ENCODE measurements at places on chromosomes 5 and 9. TPM values are rescaled to one million over a fixed set of nuclear protein-coding genes. Genes with fewer than 3 reads are reported as not detected.

The RASEF gene
- polyA plus RNA-seq, result not detected

The SLC46A2 gene
- not detected for polyA plus RNA-seq

The DMRT2 gene
- polyA plus RNA-seq, result not detected

The MAN1B1 gene
- polyA plus RNA-seq, result 101 TPM

DNA sequence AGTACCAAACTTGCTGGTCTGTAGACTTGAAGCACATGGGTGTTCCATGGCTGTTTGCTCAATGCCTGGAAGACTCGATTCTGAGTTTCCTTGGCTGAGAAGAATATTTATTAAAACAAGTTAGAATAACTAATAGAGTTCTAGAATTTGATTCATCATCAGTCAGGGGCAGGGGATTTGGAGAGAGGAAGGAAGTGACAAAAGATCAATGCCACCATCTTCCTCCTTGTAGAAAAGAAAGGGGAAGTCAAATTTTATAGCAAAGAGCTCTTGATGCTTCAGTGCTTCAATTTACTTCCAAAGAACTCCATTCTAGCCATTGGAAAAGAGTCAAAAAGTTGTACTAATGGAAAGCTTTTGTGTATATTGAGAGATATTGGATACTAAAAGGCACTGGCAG is 236.3 kb downstream of the MCTP1 start:
- DNase-seq, result no peak

DNA sequence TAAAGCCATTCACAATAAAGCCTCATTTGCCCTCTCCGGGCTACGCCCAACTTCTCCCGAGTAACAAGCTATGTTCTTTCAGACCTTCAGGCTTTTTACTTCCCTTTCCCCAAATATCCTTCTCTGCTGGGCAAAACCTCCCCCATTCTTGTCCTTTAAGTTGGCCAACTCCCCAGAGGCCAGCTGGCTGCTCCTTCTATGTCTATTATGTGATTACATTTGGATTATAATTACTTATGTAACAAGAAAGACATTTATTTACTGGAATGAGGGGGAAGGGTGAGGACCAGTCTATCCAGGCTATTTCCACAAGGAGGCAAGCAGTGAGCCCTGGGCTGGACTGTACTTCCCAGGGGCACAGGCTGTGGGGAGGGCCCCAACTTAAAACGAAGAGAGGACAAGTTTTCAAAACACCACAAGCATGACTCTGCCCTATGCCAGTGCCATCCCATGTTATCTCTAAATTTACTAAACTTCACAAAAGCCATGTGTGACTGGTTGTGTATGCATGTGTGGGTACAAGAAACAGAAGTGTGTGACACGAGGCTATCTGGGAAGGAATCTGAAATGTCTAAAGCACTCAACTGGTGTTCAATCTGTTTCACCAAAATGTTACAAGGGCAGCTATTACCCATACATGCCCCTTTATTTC is 84.5 kb downstream of the GNAQ start:
- no peak for DNase-seq

The MARCOL gene
- polyA plus RNA-seq, result not detected

DNA sequence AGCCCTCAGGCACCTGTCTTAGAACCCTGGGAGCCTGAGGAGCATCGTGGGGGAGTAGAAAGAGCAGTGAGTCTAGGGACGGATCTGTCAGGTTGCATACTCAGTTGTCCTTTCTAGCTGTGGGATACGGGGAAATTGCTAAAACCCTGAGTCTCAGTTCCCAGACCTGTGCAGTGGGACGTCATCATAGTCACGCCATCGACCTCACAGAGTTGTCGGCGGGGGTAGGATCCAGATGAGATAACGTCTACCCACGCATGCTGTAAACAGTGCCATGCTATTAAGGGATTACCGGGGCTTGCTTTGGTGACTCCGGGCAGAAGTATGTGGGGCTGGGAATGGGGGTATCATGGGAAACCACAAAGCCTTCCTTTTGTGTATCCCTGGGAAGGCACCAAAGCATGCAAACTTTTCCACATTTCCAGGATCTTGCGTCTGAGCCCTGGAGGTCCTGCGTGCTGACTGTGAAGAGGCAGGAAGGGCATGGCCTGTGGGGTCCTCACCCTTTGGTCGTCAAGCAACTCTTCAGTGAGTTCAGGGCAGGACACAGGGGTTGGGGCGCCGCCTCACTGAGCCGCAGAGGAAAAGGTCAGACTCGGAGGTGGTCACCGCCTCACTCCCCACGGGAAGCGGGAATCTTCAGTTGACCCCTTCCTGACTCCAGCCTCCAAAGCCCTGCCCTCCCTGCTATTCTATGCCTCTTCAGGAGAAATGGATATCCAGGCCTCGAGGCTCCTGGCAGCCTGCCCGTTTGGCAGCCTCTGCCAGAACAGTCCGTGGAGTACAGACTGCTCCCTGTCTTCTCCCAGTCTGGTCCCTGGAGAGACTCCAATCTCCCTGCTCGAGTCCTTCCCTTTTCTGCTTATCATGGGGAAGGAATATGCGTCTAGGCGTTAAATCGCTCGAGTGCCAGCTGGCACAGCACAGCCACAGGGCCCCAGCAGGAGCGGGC is 186.8 kb upstream of the KLF9 start:
- DNase-seq, result peak; percentile 96

DNA sequence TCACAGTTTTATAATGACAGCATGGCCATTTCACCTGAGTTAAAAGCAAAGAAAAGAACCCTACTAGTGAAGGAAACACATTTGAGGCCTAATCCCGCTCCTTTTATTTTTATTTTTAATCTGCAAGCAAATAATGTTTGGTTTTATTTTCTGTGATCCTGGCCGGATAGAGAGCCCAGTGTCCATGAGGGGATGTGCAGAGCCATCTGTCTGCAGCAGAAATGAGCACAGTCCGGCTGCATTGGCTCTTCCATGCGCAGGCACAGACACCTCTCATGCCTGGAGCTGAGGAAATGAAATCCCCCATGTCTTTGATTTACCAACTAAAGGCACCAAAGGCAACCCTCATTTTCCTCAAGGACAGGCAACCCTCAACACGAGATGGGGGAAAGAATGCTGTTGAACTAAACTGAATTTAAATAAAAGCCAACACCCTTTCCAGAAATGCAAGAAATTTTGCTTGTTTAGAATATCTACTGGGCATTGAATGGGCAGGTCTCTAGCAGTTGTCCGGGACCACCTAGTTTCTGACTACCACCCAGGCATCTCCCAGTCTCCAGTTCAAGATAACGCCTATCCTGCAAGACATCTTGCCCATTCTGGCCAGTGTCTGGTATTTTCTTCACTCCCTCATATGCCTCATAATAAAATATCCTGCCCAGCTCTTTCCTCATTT is 47.9 kb upstream of the SEMA6A start:
- DNase-seq, result no peak

- DNase-seq, result no peak
Measured at GRCh38 chr5:108543486-108543885, 161.6 kb upstream of the FBXL17 start.

GRCh38 chr9:72779614-72780013 is 173.2 kb downstream of the ALDH1A1 start:
- no peak for DNase-seq

- no peak for DNase-seq
Measured at GRCh38 chr5:8683496-8683895, 814.5 kb downstream of the MTRR start.

The SIT1 gene
- polyA plus RNA-seq, result not detected

GRCh38 chr9:114371973-114372917 is 15.5 kb downstream of the AKNA start:
- peak; percentile 13 for DNase-seq

The TAF11L5 gene
- polyA plus RNA-seq, result not detected

DNA sequence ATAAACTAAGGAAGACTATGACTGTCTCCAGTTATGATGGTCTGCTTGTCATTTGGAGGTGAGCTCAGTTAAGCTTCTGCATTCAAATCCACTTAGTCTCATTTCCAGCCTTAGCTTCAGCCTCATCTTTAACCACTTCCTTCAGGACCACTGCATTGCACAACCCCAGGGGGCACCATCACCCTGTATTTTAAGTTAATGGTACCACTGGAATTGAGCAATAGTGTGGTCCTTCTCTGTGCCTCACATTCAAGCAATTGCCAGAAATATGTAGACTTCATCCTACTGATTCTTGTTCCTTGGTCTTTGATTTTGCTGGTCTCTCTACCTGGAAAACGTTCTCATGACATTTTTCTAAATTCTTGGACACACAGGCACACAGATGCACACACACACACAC is 131.5 kb upstream of the PTPN3 start:
- DNase-seq, result no peak

- peak; percentile 89 for DNase-seq
Measured at GRCh38 chr5:98248949-98249348, 524.5 kb upstream of the RGMB start.

The SMIM33 gene
- not detected for polyA plus RNA-seq

The PCDHGC3 gene
- 77.4 TPM for polyA plus RNA-seq

DNA sequence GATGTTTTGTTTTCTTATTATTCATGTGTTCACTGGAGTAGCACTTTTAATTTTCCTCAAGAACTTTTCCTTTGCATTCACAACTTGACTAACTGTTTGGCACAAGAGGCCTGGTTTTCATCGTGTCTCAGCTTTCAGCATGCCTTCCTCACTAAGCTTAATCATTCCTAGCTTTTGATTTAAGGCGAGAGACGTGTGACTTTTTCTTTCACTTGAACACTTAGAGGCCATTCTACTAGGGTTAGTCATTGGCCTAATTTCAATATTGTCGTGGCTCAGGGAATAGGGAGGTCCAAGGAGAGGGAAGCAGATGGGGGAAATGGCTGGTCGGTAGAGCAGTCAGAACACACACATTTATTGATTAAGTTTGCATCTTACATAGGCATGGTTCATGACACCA is 94.0 kb downstream of the ZNF462 start:
- DNase-seq, result peak; percentile 77

GRCh38 chr9:114318416-114318815 is 4.5 kb upstream of the ORM1 start:
- DNase-seq, result no peak

DNA sequence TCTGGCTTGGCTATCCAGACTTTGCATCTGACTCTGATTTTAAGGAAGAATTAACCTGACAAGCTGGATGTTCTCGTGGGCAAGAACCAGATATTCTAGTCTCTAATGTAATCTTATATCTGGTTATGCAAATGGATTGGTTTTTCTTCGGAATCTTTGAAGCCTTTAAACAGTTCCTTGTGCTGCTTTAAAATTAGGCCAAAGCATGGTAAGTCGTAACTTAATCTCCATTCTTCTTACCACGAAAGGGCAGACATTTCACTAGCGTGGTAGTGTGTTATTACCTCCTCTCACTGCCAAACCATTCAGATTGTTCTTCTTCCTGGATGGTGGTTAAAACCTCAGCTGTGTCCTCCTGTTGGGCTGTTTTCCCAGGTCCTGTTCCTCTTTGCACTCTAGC is 34.1 kb upstream of the TTC23L start:
- DNase-seq, result no peak

The IL3 gene
- not detected for polyA plus RNA-seq

DNA sequence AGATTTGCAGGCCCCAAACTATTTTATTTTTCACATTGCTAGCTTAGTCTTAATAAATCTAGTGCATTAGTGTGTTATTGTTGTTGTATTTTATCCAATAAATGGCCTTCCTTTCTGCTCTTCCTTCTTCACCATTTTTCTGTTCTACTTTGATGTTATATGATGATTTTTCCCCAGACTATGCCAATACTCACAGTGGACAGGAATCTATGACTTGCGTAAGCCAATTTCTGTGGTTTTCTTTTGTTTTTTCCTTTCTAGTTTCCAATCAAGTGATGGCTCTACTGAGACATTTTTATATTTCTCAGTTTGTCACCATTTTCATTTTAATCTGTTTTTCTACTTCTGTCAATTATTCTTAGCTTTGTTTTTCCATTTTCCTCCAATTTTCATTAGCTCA is 106.8 kb upstream of the FBXL7 start:
- DNase-seq, result no peak

DNA sequence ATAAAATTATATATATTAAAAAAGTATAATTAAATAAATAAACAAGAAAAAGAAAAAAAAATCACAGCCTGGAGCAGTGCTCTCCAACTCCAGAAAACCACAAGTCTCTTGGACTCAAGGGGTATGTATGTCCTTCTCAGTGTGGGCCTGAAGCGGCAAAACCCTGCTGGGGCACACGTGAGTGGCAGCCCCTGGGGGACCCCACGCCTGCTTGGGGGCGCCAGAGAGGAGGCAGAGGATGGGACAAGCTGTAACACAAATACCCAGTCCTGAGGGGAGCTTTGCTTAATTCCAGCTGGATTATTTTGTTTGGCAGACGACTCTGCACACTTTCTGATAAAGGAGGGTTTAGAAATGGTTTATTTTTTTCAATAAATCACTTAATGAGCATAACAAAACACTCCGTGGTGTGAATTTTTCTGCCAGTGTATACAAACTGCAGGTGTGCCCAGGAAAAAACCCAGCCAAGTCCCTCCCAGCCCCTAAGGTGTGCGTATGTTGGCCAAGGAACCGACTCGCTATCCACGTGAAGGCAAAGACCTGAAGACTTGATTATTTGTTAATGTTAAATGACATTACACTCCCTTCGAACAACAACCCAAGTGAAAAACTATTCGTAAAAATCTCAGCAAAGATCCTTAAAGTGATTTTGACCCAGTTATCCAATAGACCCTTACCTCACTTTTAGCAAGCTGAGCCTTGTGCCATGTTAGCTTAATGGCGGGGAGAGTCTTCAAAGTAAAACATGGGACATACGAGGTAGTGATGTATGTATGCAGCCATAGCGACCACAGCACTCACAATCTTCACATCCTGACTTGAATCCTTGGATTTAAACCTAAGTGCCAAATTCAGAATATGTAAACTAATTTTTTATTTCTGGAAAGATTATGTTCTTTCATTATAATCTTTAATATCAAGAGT is 32.9 kb downstream of the ANKH start:
- DNase-seq, result no peak

DNA sequence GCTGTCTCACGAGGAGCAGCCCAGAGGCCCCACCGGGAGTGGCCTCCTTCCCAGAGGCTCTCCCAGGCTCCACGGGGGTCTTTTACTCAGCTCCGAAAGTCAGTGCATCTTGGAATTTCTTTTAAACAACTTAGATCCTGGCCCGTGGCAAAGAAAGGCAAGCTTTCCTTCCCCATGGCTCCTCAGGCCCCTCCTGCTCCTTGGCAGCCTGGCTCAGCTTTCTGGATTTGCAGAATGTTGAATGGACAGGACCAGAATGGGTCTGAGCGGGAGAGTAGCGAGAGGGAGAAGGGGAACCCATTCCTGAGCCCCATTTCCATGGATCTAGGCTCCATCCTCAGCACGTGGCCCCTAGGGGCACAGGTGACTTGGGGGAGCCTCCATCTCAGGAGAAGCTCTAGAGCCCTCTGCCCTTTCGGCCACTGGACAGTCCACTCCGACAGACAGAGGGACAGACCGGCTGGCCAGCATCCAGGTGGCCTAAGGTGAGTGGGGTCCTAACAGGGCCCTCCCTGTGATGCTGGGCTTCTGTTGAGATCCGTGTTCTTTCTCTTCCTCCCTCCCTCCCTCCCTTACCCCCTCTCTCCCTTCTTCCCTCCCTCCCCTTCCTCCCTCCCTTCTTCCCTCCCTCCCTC is 173.9 kb upstream of the PPP1R26 start:
- DNase-seq, result no peak

Data from GM23248 (cell line).